ENCODE measurements at places on chromosomes 11 and 22.
A peak's percentile ranks its signal among the peaks of the same experiment; 100 is the strongest.

- DNase-seq = no peak
Observed at GRCh38 chr11:2508793-2509192, 64.0 kb downstream of the KCNQ1 start.

- DNase-seq = no peak
Observed at GRCh38 chr22:41485033-41485432, 16.1 kb downstream of the ACO2 start.

DNA sequence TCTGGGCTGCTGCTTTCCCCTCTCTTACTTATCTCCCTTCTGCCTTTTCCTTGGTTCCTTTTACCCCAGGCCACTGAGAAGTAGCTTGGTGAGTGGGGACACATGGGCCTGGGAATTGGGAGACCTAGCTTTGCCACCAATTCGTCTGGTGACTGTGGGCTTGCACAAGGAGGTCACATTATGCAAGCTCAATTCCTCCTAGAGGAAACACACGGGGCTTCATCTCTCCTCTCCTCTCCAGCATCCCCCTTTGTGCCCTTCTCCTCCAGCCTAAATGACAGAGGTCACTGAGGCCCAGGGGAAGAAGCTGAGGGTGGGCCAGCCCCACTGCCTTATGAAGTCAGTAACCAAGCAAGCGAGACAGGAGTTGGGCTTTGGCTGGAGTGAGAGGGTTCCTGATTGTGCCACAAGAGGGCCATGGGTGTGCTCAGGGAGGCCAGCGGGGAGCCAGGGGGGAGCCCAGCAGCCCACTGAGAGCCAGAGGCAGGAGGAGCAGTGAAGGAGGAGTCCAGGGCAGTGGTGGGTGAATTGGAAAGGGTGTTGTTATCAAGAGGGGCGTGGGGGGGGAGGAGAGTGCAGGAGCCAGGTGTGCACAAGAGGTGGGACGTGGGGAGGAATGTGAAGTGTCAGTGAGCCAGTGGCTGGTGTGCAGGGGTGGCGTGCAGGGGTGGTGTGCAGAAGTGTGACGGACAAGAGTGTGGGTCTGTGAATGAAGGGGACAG is 2.0 kb downstream of the CLCF1 start:
- DNase-seq = no peak

- no peak for DNase-seq
Observed at GRCh38 chr11:123230346-123230745, 35.3 kb upstream of the CLMP start.

DNA sequence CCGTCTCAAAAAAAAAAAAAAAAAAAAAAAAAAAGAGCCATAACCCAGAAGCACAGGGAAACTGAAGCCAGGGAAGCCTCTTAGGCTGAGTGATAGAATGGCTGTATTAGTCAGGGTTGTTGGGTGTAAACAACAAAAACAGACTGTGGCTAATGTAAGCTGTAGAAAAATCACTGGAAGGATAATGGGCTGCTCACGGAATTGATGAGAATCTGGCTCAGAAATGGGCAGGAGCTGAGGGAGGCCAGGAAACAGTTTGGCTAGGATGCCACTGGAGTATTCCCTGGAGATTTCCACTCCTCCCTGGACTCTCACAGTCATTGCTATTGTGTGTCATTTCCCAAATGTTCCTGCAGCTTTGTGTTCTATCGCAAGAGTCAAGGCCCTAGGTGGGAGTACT is 22.4 kb downstream of the SLC22A6 start:
- no peak for DNase-seq

DNA sequence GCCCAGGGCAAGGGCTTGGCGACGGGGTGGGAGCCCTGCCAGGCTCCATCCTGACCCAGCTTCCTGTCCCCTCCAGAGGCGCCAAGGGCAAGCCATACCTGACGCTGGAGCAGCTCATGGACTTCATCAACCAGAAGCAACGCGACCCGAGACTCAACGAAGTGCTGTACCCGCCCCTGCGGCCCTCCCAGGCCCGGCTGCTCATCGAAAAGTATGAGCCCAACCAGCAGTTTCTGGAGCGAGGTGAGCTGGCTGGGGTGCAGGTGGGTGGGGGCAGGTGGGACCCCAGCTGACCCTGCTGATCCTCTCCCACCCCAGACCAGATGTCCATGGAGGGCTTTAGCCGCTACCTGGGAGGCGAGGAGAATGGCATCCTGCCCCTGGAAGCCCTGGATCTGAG is 5.0 kb downstream of the PLCB3 start:
- DNase-seq = no peak

DNA sequence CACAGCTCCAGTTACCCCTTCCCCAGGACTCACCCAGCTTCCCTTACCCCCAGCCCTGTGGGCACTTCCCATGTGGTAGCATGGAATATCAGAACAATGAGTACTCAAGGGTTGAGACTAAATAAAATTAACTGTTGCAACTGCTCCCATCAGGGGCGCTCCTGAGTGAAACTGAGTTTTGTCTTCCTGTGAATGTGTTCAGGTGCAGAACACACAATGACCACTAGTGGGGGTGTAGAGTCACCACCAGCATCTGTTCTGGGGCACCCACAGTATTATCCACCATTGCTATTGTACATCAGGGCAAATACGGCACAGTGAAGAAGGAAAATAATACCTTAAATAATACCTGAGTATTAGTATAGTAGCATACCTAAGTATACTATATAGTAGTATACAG is 689.7 kb downstream of the TBC1D22A start:
- no peak for DNase-seq

DNA sequence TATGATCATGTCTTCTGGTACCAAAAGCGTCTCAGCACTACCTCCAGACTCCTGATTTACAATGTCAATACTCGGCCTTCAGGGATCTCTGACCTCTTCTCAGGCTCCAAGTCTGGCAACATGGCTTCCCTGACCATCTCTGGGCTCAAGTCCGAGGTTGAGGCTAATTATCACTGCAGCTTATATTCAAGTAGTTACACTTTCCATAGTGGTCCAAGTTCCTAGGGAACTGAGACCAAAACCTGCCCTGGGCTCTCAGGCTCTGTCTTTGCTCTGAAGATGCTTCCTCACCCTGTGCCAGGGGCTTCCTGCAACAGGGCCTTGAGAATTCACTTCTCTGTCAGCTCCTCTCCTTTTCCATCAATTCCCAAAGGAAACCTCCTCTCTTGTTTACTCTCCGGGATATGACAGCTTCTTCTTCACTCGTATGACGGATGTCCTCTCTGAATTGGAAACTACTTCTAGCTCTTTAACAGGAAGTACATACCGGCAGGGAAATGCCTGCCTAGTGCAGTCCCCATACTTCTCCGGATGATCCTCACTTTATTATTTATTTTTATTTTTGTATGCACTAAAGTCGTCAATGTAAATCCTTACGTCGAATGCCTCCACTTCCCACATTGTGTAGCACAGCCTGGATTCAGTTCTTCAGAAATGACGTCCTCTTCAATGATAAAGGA is 29.6 kb upstream of the PRAME start:
- no peak for DNase-seq

DNA sequence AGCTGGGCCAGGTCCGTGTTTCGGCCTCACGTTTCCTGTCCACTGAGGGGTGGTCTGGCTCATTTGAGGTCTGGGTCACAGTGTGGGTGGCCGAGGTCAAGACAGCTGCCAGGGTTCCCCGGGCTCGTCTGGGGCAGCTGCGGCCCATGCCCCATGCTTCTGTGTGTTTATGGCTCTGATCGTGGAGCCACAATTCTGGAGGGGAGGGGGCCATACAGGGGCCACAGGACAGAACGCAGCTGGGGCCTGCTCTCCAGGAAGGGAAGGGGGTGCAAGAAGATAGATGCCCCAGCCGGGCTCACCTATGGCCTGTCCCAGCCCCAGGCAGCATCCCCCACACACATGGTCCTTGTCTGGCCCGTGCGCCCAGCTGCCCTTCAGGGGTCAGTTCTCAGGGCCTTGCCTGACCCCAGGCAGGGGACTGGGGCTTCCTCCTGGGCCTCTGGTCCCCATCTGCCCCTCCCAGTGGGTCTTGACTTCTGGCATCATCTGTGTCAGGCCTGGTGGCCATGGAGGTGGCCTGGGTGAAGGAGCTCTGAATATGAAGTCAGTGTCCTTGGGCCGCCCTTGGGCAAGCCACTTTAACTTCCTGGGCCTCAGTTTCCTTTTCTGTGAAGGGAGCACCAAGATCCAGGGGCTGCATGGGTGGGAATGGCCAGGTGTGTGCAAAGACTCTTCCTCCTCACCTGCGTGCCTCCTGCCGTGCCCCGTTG is 8.4 kb downstream of the TSPAN32 start:
- DNase-seq = no peak

DNA sequence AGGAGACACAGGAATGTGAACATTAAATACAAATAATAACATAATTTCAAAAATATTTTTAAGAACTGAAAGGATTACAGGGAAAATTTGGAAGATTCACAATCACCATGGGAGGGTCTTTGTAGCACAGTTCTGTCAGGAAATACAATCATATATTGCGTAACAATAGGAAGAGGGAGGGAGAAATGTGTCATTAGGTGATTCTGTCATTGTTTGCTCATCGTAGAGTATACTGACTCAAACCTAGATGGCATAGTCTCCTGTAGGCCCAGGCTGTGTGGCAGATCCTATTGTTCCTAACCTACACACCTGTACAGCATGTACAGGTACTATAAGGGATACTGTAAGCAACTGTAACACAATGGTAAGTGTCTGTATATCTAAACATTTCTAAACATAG is 330.4 kb downstream of the BRD1 start:
- no peak for DNase-seq

DNA sequence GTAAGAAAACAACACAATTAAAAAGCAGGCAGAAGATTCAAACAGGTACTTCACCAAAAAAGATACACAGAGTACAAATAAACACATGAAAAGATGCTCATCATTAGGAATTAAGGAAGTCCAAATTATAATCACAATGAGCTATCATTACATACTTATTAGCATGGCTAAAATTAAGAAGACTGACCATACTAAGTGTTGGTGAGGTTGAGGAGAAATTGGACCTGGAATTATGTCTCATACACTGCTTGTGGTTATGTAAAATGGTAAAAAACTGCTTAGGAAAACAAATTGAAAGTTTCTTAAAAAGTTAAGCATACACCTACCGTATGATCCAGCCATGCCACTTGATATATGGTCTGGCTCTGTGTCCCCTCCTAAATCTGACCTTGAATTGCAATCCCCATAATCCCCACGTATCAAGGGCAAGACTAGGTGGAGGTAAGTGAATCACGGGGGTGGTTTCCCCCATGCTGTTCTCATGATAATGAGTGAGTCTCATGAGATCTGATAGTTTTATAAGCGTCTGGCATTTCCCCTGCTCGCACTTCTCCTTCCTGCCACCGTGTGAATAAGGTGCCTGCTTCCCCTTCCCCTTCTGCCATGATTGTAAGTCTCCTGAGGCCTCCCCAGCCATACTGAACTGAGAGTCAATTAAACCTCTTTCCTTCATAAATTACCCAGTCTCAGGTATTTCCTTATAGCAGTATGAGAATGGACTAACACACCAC is 4.8 kb downstream of the SAAL1 start:
- DNase-seq = no peak

GRCh38 chr11:112523477-112523876 is 262.8 kb upstream of the PLET1 start:
- DNase-seq = no peak

- no peak for DNase-seq
Observed at GRCh38 chr11:130830566-130830965, 85.7 kb downstream of the SNX19 start.

DNA sequence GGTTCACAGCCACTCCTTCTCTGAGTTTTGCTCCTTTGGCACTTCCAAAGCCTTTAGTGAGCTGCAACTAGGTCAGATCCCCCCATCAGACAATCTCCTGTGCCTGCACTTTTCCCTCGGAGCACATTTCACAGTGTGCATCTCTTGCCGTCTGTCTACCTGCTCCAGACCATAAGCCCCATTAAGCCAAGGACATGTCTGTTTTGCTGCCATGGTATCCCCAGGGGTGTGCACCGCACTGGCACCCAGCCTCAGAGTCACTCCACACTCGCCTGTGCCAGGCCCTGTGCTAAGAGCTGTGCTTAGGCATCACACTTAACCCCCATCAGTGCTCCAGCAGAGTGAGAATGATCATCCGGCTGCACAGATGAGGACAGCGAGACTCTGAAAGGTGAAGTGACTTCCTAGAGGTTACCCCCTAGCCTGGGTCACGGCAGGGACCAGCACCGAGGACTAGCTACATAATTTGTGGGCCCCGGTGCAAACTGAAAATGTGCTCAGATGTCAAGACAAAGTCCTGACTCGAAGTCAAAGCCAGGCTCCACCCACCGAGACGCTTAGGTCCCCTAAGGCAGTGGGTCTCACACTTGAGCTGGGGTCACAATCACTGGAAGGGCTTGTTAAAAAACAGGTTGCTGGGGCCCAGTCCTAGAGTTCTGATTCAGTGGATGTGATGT is 33.9 kb downstream of the ARRB1 start:
- DNase-seq = no peak

- no peak for DNase-seq
Observed at GRCh38 chr11:13850231-13851005, 112.1 kb upstream of the SPON1 start.

DNA sequence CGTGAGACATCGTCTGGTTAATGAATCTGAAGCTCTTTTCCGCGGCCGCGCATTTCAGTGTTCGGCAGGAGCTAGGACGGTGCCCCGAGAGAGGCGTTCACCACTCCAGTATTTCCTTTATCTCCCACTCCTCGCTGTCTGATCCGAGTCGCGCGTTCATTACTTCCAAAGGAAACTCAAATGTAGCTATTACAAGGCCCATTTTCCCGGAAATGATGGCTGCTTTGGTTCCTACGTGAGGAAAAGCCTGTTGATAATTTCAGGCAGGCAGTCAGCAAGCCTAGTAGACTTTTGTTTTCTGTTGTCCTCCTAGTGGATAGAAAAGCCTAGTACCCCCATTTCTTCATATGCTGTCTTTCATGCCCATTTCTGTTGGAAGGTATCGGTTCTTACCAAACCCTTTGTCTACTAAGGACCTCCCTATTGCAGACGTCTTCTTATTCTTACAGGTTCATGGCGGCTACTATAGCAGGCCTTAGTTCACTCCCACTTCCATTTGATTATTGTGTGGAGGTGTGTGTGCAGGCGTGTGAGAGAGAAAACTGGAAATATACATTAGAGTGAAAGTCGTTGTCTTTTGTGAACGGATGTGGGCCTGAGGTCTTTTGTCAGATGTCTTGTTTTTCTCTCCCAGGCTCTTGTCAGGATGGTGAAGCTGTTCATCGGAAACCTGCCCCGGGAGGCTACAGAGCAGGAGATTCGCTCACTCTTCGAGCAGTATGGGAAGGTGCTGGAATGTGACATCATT is 737 bp downstream of the RBM4 start:
- DNase-seq = peak; percentile 55

GRCh38 chr11:1862588-1863351 is 9.9 kb downstream of the LSP1 start:
- no peak for DNase-seq

- DNase-seq = no peak
Observed at GRCh38 chr11:125376856-125377255, 119.2 kb downstream of the FEZ1 start.

DNA sequence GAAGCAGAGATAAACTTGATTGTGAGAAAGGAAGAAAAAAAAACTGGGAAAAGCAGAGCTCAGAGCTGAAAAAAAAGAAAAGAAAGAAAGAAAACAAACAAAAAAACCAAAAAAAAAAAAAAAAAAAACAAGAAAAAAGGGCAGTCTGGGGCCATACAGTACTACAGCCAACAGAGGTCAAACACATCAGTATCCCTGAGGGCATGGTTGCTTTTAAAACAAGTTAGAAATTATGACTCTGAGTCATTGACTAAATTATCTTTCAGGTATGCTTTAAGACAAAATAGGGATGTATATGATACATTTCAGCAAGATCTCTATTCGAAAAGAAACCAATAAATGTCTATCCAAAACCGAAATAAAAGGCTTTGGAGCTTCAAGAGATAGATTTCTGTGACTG is 37.1 kb upstream of the TLCD5 start:
- DNase-seq = no peak

Measured in activated CD8-positive, alpha-beta memory T cell treated with anti-CD3 and anti-CD28 coated beads, Interleukin-2, amount 10 ng/mL, durations not matched to agents 7 days and 5 days (primary cell).